A549 treated with AZD2906 at 1 μM for 4 hours (cell line): ENCODE measurements at places on chromosomes 3 and 15. TPM values are rescaled to one million over a fixed set of nuclear protein-coding genes. Genes with fewer than 3 reads are reported as not detected.

The KCNH8 gene
- total RNA-seq: not detected in 5 replicates

The GPR15 gene
- total RNA-seq: not detected in 5 replicates

The ROPN1 gene
- total RNA-seq: not detected in 5 replicates

The DLG1 gene
- 14.9 to 18.5 TPM (median 17.9 TPM) in 5 replicates for total RNA-seq

The CELF6 gene
- 0.14 to 0.23 TPM (median 0.16 TPM) in 5 replicates for total RNA-seq
